ENCODE measurements at places on chromosomes 3 and 15. TPM values are rescaled to one million over a fixed set of nuclear protein-coding genes. Genes with fewer than 3 reads are reported as not detected.

DNA sequence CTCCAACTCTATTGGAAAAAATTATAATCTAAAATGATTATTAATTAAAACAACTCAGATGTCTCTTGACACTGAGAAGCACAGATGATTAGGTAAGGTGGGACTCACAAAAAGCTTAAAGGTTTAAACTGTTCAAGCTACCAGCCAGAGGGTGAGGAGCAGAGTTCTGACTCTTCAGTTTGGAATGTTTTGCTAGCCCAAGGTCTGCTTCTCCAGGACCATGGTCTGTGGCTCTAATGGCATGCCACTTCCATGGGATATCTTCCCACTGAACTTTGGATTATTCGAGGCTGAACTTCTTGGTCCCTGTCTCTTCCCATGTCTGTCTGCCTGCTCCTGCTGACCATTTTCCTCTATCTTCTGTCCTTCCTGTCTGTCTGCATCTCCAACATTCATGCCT is 49.2 kb downstream of the CACNA2D3 start:
- no peak for DNase-seq

DNA sequence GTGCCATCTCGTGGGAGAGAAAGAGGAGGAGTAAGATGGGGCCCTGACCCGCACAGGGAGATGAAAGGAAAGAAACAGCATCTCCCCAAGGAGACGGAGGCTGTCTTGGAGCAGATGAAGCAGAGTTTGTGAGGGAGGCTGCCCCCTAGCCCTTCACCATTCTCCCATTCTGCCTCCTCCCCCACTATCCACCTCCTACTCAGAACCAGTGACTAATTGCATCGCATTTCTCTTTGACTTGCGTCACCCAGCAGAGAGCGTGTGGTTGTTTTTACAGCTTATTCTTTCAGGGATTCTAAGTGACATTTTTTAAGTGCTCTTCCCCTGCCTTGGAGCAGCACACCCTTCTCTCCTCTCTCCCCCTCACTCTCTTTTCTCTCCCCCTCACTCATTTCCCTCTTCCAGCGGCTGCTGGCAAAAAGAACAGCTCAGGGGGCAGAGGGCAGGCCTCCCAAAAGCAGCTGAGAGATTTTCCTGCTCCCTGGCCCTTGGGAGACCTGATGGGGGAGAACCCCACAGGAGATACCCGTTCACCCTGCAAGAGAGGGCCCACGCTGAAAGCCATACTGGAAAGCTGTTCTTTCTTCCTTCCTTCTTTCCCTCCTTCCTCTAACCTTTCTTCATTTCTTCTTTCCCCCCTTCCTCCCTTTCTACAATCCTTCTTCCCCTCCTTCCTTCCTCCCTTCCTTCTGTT is 91.8 kb downstream of the MRPL46 start:
- no peak for DNase-seq

DNA sequence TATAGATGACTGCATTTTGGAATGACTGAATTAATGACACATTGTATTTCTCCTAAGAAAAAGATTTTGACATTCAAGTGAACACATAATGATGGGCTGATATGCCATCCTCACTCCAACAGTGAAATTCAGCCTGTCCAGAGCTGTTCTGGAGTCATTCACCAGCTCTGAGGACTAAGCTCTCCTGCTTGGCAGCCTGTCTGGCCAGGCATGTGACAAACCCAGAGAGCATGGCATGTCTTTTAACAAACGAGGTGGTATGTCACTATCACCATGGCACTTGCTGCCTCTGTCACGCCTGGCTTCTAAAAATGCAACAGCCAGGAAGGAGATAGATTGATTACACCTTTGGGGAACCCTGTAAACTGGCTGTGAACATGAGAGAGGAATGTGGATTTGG is 1.4 kb downstream of the ACTC1 start:
- DNase-seq: no peak

GRCh38 chr15:81410318-81410753 is 36.3 kb upstream of the TMC3 start:
- peak; percentile 17 for DNase-seq

DNA sequence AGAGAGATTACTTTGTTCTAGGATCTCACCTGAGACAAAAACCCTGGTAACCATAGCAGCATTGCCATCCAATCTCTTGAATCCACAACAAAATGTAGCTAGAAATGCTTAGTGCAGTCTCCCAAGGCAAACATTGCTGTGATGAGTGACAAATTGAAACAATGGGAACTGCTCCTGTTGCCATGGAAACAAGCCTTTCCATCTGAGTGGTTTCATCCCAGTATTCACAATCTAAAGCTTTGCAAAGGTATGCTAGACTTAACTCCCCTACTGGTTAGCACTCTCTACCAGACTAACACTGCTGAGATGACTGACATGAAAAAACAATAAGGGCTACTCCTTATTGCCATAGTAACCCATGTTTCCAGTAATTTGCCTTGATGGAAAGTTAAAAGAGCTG is 172.6 kb upstream of the CNTN3 start:
- no peak for DNase-seq

DNA sequence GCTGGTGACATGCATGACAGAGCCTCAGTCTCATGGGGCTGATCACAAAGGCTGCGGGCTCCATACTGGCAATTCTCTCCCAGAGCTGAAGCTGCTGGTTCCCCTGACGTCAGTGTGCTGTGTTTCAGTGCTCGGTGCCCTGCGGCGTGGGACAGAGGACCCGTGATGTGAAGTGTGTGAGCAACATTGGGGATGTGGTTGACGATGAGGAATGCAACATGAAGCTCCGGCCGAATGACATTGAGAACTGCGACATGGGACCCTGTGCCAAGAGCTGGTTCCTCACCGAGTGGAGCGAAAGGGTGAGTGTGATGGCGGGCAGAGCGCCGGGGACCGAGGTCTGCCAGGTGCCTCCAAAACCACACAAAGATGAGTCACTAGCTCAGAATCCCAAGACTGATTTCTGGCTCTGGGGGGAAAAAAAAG is 62.0 kb upstream of the NR2E3 start:
- no peak for DNase-seq

GRCh38 chr3:183192650-183193300 is 30.2 kb upstream of the LAMP3 start:
- DNase-seq: no peak

- DNase-seq: no peak
Observed at GRCh38 chr3:187112934-187113793, 26.1 kb downstream of the RPL39L start.

DNA sequence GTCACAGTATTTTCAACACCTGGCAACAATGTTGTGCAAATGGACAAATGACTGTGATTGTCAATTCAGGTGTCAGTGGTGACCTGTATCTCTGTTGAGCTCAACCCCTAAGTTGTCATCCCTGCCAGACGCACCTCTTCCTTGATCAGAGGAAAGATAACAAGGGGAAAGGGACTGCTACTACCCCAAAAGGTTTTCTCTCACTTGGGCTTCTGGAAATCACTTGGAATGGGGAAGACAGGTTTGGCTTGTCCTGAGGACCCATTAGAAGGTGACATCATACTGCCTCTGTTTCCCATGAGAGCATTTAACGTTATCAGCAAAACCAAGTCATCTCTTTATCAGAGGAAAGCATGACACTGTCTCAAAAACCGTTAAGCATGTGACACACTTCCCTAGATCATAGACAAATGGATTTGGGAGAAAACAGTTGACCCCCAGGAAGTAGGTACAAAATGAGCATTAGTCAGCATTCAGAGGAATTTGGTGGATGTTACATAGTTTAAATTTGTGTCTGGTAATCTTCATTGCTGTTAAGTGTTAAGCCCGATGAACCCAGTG is 769.5 kb downstream of the GRM7 start:
- no peak for DNase-seq

DNA sequence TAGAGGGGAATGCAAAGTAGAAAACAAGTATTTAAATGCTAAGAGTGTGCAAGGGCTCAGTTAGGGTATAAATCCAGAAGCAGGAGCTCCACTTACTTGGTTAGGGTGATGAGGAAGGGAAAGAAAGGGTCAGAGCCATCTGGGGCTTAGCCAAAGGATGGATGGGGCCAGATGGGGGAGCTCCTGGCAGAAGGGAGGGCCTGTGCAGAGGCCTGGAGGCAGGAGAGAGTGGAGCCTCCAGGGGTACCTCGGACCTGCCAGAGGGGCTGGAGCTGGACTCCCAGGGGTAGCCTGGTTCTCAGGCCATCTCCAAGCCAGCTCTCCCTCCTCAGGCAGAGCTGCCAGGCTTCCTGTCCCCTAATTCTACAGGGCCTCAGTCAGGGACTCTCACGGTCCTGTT is 506.3 kb downstream of the SHQ1 start:
- no peak for DNase-seq

- peak; percentile 17 for DNase-seq
Observed at GRCh38 chr3:171950373-171950772, 89.0 kb upstream of the FNDC3B start.

DNA sequence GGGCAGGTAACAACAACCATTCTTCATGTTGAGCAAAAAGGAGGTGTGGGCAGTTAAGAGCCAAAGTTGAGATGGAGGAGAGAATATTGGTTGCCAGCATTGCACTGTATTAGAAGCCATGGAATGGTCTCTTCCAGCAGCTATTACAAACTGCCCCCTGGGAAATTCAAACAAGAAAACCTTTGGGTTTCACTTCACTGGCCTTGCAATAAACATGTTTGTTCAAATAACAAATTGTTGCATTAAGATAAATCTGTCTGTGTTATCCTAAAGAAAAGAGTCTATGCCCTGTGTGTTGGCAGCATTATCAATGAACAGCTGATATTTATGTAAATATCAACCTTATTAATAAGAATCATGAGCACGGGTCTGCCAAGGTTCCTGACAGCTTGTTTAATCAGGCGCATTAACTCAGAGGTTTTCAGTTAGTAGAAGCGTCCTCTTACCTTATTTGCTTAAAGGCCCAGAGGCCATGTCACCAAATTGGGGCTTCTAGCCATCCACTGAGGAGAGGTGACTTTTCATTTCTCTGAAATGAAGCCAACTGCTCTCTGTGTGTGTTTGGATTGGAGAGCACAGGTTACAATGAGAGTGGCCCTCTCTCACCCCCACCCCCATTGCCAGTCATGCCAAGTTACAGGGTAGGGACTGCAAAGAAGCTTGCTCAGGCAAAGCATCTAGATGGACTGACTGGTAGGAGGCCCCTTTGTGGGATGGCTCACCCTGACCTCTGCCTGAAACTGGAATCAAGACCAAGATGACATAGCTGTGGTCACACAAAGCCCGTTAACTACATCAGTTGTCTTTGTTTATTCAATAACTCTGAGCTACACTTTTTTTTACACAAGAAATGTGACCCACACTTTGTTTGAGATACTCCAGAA is 10.5 kb downstream of the FILIP1L start:
- no peak for DNase-seq

DNA sequence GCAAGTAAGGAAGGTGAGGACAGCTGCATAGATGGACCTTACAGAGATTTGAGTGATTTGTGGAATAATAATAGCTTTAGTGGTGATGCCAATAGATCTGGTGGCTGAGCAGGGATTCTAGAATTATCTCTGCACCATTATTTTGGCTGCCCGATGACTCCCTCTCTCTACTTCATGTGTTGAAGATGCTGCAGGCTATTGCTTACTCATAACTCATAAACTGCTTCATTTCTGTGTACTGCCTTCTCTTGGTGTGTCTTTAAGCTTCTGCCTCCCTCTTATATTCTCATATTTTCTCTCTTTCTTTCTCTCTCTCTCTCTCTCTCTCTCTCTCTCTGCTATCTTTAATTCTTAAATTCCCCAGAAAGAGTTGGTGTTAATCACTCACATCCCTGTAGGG is 256.0 kb upstream of the TRIM42 start:
- DNase-seq: no peak

DNA sequence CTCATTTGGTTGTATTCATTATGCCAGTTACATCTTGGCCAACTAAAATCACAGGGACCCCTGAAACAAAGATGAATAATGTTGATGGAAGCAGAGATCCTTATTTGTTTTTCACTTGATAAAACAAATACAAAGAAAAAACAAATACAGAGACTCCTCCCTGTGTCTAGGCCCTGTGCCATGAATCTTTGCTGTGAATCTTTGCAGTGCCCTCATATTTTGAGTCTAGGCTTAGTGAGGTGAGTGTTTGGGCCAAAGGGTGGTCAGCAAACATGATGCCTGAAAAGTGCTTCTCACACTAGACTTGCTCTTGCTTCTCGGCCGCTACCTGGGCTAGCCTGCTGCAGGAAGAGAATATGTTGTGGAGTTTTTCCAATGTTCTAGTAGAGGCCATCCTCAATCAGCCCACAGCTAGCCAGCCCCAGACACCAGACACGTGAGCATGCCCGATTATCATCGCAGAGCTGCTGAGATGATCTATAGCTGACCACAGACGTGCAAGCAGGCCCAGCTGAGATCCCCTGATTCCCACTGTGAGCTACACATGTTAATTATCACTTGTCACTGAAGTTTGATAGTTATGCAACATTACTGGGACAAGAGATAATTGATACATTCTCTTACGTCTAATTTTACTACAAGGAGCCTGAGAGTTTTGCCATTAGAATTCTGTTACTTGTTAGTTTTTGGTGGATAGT is 191.4 kb downstream of the THRB start:
- no peak for DNase-seq

GRCh38 chr3:42753757-42754156 is 19.3 kb downstream of the CCDC13 start:
- no peak for DNase-seq

DNA sequence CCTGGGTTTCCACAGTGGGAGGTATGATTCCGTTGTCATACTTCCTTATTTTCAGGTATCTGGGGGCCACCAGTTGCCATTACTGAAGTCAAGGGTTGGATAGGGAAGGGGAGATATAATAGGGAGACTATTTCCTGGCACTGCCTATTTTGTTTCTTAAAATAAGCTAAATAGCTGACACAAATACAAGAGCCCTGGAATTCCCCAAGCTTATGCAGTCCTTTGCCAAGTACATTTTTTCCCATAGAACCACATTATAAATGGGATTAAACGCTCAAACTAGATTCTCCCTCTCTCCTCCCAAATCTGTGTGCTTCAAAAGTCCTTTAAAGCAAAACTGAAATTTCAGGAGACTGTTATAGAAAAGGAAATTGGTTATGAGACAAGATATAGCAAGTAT is 68.7 kb downstream of the AP4E1 start:
- no peak for DNase-seq

Gene TUBGCP5
- total RNA-seq: 23.3 TPM

Gene MUSTN1
- total RNA-seq: not detected

Gene ATP13A4
- 0.07 TPM for total RNA-seq

Gene IL12A
- 0.40 TPM for total RNA-seq

Gene GCSAM
- not detected for total RNA-seq

Gene EFHB
- 0.32 TPM for total RNA-seq

Gene TMEM40
- not detected for total RNA-seq

Gene FOXL2
- total RNA-seq: 0.07 TPM

All from pulmonary artery endothelial cell (primary cell).